ENCODE measurements at places on chromosomes 16 and 17. TPM values are rescaled to one million over a fixed set of nuclear protein-coding genes. Genes with fewer than 3 reads are reported as not detected.

AOC2 gene
- 2.8 TPM for total RNA-seq

HBA1 gene
- not detected for total RNA-seq

DNA sequence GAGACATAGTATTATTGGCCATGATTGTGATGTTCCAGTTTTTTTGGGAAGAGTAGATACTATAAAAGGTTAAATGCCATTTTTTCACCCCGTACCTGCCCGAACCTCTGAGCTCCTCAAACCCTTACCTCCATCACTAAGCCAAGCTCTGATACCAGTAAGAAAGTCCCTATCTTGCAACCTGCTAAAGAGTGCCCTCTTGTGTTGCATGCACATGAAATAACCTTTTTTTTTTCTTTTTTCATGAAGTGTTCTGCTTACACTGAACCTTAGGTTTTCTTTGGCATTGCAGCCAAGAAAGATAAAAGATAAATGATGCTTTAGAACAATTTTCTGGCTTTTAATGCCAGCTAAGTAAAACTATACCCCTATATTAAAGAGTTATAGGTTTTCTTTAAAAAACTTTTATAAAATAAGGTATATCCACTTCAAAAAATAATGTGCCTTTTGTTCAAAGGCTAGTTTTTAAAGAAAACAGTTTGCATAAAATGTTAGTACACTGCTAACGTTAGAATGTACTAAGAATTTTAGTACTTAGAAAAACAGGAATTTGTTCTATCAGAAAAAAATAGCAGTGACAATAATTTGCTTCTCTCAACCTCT is 295.3 kb upstream of the PMFBP1 start:
- no peak overlapping the region for H3K4me3 ChIP-seq
- no peak for DNase-seq
- H3K27me3 ChIP-seq: no peaks in the 10 kb centered on the region
- H3K36me3 ChIP-seq: no peaks in the 10 kb centered on the region
- H3K27ac ChIP-seq: no peak overlapping the region
- H3K4me1 ChIP-seq: no peaks in the 10 kb centered on the region

- peaks cover 38% of the 10 kb centered on the region for H3K36me3 ChIP-seq
- H3K27ac ChIP-seq: no peak within 1 kb of the TSS
- peak within 1 kb of the TSS; percentile 50 for H3K4me3 ChIP-seq
- H3K4me1 ChIP-seq: peaks cover 19% of the 10 kb centered on the region
- DNase-seq: no peak
Observed at GRCh38 chr17:42779936-42780850, at the start of gene WNK4. WNK4 (plus strand) TSS chr17:42780610; CDS start chr17:42780699, 89 bp downstream.

HYDIN gene
- 5.4 TPM for total RNA-seq

CDH5 gene
- 40.0 TPM for total RNA-seq

FADS6 gene
- total RNA-seq: not detected

GRCh38 chr17:8073627-8074484 is 13.7 kb downstream of the ALOX12B start:
- no peak overlapping the region for H3K27ac ChIP-seq
- no peak for DNase-seq
- peak overlapping the region; percentile 33 for H3K4me3 ChIP-seq
- H3K36me3 ChIP-seq: no peaks in the 10 kb centered on the region

GRCh38 chr16:27404163-27404823 is 2.3 kb downstream of the IL21R start:
- H3K27me3 ChIP-seq: no peaks in the 10 kb centered on the region
- H3K4me3 ChIP-seq: no peak overlapping the region
- H3K27ac ChIP-seq: no peak overlapping the region

GRCh38 chr17:27746881-27747280 is 53.4 kb downstream of the NOS2 start:
- H3K27ac ChIP-seq: no peak overlapping the region
- H3K4me1 ChIP-seq: no peaks in the 10 kb centered on the region
- H3K4me3 ChIP-seq: no peak overlapping the region
- DNase-seq: no peak

RAB37 gene
- total RNA-seq: 3.2 TPM

- DNase-seq: no peak
- H3K36me3 ChIP-seq: no peaks in the 10 kb centered on the region
- H3K27ac ChIP-seq: peak overlapping the region; percentile 27
Observed at GRCh38 chr17:17713839-17714238, 32.6 kb downstream of the RAI1 start.

DNA sequence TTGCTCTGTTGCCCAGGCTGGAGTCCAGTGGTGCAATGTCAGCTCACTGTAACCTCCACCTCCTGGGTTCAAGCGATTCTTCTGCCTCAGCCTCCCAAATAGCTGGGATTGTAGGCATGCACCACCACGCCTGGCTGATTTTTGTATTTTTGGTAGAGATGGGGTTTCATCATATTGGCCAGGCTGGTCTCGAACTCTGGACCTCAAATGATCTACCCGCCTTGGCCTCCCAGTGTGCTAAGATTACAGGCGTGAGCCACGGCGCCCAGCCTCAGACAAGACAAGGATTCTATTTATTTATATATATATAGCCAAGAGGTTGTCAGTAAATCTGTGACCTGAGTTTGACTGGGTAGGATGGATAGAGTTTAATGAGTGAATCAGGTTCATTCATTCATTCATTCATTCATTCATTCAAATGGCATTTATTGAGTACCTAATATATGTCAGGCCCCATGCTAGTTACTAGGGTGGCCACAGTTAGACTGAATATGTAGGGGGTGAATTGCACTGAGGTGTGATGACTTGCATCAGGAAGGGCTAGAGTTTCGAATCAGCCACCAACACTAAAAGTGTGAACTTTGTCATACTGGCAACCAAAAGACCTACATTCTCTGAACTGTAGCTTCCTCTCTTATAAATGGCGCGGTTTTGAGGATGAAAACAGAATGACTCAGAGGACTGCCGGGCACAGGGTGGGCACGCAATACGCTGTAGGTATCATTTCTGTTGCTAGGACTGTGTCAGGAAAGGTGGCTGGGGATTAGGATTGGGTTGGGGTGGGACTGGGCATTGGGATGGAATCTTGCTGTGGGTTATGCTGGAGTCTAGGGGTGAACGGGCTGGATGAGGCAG is 37.8 kb downstream of the ITGAE start:
- no peaks in the 10 kb centered on the region for H3K4me1 ChIP-seq
- H3K27me3 ChIP-seq: no peaks in the 10 kb centered on the region
- no peak overlapping the region for H3K4me3 ChIP-seq
- DNase-seq: no peak

DNA sequence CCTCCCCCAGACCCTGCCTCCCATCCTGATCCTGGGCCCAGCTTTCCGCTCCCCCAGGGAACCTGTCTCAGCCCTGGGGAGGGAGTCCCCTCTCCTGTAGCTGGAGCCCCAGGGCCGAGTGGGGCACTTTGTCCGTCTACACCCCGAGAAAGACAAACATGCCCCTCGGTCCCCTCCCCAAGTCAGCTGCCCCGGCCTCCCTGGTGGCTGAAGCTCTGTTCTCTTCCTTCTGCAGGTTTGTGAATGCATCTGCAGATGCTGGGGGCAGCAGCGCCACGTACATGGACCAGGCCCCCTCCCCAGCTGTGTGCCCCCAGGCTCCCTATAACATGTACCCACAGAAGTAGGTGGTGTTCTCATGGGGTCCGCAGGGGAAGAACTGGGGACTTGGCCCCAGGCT is 20.8 kb downstream of the STAT5A start:
- H3K4me3 ChIP-seq: no peak overlapping the region
- H3K4me1 ChIP-seq: peaks cover 9% of the 10 kb centered on the region
- peaks cover 48% of the 10 kb centered on the region for H3K36me3 ChIP-seq
- DNase-seq: no peak
- no peaks in the 10 kb centered on the region for H3K27me3 ChIP-seq

- peaks cover 11% of the 10 kb centered on the region for H3K4me1 ChIP-seq
- no peak overlapping the region for H3K4me3 ChIP-seq
- no peaks in the 10 kb centered on the region for H3K27me3 ChIP-seq
- no peak overlapping the region for H3K27ac ChIP-seq
- H3K36me3 ChIP-seq: peaks cover 88% of the 10 kb centered on the region
Observed at GRCh38 chr17:57121308-57122042, 36.4 kb downstream of the AKAP1 start.

- no peaks in the 10 kb centered on the region for H3K27me3 ChIP-seq
- no peak for DNase-seq
- H3K27ac ChIP-seq: no peak overlapping the region
- no peaks in the 10 kb centered on the region for H3K36me3 ChIP-seq
Observed at GRCh38 chr17:13337151-13337550, 264.6 kb downstream of the HS3ST3A1 start.

- no peaks in the 10 kb centered on the region for H3K36me3 ChIP-seq
- no peaks in the 10 kb centered on the region for H3K27me3 ChIP-seq
- no peak for DNase-seq
- no peaks in the 10 kb centered on the region for H3K4me1 ChIP-seq
- no peak overlapping the region for H3K27ac ChIP-seq
Observed at GRCh38 chr16:89052191-89052889, 41.3 kb upstream of the ACSF3 start.

SEZ6 gene
- not detected for total RNA-seq

DNA sequence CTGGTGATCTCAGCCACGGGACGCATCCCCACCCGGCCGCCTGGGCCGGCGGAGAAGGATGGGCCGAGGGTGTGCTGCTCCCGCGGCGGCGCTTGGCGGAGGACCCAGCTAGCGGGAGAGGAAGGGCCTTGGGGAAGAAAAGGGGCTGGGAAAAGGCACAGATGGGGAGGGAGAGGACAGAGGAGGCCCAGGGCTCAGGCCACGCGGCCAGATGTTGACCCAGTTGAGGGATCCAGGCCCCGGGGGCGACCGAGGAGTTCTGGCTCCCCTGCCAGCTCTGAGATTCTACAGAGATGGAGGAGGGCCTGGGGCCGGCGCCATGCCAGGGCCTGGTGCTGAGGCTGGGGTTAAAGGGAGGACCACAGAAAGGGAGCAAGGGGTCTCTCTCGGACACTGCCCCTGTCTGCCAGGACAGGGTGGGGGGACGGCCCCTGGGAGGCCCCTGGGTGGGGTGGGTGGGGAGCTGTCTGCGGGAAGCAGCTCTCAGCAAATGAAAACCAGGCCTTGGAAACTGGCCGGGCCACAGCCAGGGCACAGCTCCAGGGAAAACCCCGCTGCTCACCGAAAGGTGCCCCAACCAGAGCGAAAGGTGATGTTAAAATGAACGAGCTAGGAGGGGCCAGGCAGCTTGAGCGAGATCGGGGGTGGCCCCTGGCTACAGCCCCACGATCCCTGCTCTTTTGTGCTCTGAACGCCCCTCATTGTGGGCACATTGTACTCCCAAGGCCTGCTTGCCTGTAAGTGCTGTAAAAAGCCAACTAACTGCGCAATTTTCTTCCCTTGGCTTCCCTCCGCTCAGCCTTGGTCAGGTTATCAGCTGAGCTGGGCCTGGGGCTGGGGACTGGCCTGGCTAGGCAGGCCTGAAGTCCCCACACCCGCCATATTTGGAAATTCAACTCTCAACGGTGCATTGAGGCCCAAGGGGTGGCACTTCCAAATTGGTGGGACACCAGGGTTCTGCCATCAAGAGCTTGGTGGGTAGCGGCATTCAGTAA is 191.4 kb downstream of the ZNF423 start:
- peaks cover 18% of the 10 kb centered on the region for H3K4me1 ChIP-seq
- DNase-seq: no peak
- peak overlapping the region; percentile 70 for H3K27ac ChIP-seq
- no peaks in the 10 kb centered on the region for H3K36me3 ChIP-seq

DNA sequence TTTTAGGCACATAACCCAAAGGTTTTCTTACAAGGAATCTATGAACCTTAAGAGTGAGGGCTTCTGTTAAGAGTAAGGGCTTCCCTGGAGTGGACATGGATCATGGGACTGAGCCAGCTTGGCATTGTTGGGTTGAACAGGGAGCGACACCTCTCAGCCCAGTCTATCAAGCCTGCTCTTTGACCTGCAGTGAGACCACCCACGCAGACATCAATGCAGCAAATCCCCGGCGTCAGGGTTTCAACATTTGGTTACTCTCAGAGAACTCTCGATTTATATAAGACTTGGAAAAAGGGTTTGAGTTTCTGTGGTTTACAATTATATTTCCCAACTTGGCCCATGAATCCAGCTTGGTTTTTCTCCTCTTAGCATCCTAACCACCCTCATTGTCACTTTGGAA is 299.9 kb downstream of the WWOX start:
- H3K27ac ChIP-seq: no peak overlapping the region
- H3K27me3 ChIP-seq: no peaks in the 10 kb centered on the region
- no peaks in the 10 kb centered on the region for H3K36me3 ChIP-seq

KRT25 gene
- not detected for total RNA-seq

GRCh38 chr16:82874271-82874670 is 247.5 kb downstream of the CDH13 start:
- peak overlapping the region; percentile 19 for H3K4me3 ChIP-seq
- H3K27me3 ChIP-seq: no peaks in the 10 kb centered on the region
- no peak overlapping the region for H3K27ac ChIP-seq
- no peaks in the 10 kb centered on the region for H3K36me3 ChIP-seq
- H3K4me1 ChIP-seq: peaks cover 22% of the 10 kb centered on the region
- no peak for DNase-seq

- H3K4me1 ChIP-seq: peaks cover 3% of the 10 kb centered on the region
- no peaks in the 10 kb centered on the region for H3K36me3 ChIP-seq
- no peak overlapping the region for H3K4me3 ChIP-seq
- DNase-seq: no peak
Observed at GRCh38 chr16:85349365-85350145, 237.3 kb upstream of the CIBAR2 start.

- H3K4me3 ChIP-seq: no peak overlapping the region
- peaks cover 8% of the 10 kb centered on the region for H3K4me1 ChIP-seq
- no peak overlapping the region for H3K27ac ChIP-seq
- no peaks in the 10 kb centered on the region for H3K36me3 ChIP-seq
Observed at GRCh38 chr17:27485125-27485524, 28.9 kb downstream of the KSR1 start.

- no peaks in the 10 kb centered on the region for H3K27me3 ChIP-seq
- no peak overlapping the region for H3K4me3 ChIP-seq
- no peak overlapping the region for H3K27ac ChIP-seq
- DNase-seq: no peak
- H3K36me3 ChIP-seq: no peaks in the 10 kb centered on the region
- no peaks in the 10 kb centered on the region for H3K4me1 ChIP-seq
Observed at GRCh38 chr17:70096861-70097260, 21.8 kb downstream of the KCNJ16 start.

GRCh38 chr16:30786115-30786935 is 680 bp downstream of the ZNF629 start:
- DNase-seq: no peak
- no peaks in the 10 kb centered on the region for H3K27me3 ChIP-seq
- peaks cover 23% of the 10 kb centered on the region for H3K36me3 ChIP-seq
- peaks cover 10% of the 10 kb centered on the region for H3K4me1 ChIP-seq
- H3K27ac ChIP-seq: peak overlapping the region; percentile 90

- H3K27ac ChIP-seq: no peak overlapping the region
- H3K27me3 ChIP-seq: no peaks in the 10 kb centered on the region
- H3K36me3 ChIP-seq: no peaks in the 10 kb centered on the region
- peaks cover 60% of the 10 kb centered on the region for H3K4me1 ChIP-seq
Observed at GRCh38 chr16:50588276-50588675, 40.1 kb downstream of the NKD1 start.
